NCI-H510A (cell line): ENCODE measurements at places on chromosomes 5 and 9.

- no peak for DNase-seq
These were observed 125.3 kb upstream of the RFX3 start for GRCh38 chr9:3650994-3651622.

GRCh38 chr5:159730285-159730684 lies 186.0 kb upstream of the ADRA1B start:
- DNase-seq, result no peak

GRCh38 chr5:32346869-32347268 lies 34.1 kb upstream of the MTMR12 start:
- DNase-seq, result no peak

- DNase-seq, result no peak
These were observed 1.1 kb downstream of the ALDH1A1 start for GRCh38 chr9:72951520-72952380.

GRCh38 chr5:72438141-72438540 lies 69.1 kb downstream of the ZNF366 start:
- DNase-seq, result no peak

DNA sequence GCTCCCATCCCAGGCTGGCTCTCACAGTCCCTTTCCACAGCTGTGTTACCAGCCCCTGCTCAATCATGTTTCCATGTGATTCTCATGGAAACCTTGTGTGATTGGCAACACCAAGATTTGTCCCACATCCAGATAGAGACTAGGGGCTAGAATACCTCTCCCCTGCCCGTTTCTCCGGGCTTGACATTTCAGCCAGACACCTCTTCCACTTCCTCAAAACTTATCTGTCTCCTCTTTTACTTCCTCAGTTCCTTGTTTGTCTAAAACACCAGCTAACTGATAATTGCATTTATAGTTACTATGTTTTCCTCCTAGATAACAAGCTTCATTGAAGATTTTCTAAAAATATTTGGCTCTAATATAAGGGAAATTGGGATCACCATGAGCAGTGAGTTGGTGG lies 16.6 kb upstream of the KCNMB1 start:
- no peak for DNase-seq

- DNase-seq, result no peak
These were observed 130.3 kb downstream of the CDC42SE2 start for GRCh38 chr5:131394128-131394527.

- DNase-seq, result no peak
These were observed 36.7 kb upstream of the UBE2D2 start for GRCh38 chr5:139524446-139524845.

DNA sequence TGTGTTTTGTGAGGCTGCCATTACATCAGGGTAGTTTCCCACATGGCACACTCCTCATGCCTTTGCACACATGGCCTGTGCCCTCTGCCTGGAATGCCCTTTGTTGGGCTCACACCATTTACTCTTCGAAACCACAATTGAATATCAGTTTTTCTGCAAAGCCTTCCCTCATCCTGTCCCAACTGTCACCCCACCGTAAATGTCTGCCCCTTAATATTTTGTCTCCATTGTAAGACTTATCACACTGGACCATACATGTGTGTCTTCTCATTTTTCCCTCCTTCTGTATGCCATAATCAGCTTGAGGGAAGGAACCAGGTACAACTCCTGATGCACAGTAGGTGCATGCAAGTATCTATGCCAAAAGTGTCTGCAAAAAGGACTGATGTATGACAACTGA lies 62.7 kb upstream of the TMEM252 start:
- no peak for DNase-seq

DNA sequence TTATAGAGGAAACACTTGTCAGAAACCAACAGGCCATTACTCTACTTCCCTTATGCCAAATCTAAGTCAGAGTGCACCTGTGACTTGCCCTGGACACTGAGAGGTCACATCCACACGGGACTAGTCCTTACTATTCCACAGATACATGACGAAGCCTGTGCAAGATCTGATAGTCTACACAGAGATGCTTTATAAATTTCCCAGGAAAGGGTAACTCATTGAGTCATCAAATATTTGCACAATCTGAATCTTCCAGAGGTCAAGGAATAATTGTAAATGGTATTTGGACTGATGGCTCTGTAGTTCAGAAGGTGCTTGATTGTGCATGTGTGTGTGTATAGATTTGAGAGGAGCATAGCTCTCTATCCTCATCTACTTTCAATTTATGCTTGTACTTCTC lies 55.2 kb upstream of the JAK2 start:
- no peak for DNase-seq

- DNase-seq, result no peak
These were observed 1.3 kb downstream of the DENND1A start for GRCh38 chr9:123928533-123929176.

DNA sequence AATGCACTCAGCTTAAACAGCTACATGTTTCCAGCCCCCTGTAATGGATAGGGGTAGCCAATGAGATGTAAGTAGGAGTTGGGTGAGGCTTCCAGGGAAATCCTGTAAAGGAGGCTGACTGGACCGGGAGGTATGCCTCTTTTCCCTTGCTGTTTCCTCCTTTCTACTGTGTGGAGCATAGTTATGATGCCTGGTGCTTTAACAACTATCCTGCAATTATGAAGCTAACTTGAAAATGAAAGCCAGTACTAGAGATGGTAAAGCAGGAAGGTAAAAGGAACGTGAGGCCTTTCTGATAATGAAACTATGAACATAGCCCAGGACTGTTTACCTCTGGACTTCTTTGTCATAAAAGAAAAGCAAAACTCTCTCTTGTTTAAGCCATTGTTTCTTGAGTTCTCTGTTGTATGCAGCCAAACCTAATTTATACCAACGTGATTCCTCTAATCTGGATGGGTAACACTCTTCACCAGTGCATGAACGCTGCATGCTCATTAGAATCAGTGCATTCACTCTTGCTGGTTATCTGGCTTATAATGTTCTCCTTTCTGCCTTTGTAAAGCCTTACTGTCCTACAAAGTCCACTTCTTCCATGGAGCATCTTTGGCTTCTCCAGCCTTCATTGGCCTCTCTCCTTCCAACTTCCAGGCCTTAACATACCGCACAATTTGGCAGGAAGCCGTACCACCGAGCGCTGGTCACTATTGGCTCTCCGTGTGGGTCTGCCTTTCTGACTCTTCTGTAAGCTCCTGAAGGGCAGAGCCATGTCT lies 8.3 kb upstream of the ARHGEF28 start:
- DNase-seq, result no peak

DNA sequence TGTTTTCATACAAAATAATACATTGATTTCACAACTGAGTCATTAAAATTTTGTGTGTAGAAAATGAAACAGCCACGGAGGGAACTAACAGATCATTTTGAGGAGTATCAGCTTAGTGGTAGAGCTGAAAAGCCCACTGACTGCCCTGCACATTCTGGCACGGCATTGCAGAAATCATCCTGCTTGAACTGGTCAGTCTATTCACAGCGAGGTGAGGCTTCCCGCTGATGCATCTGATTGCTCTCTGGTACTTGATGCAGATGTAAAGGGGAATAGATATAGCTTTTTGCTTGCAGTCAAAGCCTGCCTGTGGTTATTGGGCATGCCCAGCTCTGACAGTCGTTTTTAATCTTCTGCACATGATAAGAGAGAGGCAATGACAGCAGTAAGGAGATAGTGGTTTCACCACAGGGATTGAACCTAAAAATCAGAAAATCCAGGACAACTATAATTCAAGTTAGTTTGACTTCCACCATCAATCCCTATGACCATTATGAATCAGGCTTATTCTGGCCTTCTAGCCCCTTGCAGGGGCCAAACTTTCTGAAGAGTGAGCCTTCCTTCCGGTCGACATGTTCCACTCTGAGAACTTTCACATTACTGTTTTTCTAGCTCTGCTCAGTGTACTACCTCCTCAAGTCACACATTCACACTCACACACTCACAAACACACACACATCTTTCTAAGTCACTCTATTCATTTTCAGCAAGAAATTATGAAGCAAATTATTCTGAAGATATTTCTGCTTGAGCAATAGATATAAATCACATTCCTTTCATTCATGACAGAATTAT lies 782.8 kb upstream of the NUDT12 start:
- DNase-seq, result no peak

DNA sequence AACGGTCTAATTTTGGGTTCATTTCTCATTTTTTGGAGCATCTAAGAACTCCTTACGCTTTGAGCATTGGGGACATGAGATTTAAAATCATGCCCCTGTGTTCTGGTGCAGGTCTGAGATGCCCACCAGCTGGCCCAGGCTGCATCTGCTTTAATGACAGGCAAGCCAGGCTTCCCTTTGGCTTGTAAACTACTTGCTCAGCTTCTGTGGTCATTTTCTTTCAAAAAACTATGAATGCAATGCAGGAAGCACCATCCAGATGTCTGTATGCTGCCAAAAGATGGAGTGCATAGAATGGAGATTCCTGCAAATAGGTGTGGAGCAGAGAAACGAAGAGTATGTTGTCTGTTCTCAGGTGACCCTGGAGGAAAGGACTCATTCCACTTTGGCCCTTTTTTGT lies 399.9 kb upstream of the ADAMTSL1 start:
- no peak for DNase-seq

GRCh38 chr9:20256284-20256948 lies 365.9 kb downstream of the MLLT3 start:
- no peak for DNase-seq

GRCh38 chr5:68465133-68465532 lies 249.6 kb downstream of the PIK3R1 start:
- no peak for DNase-seq

GRCh38 chr9:129138144-129138462 lies 26.9 kb downstream of the PTPA start:
- DNase-seq, result no peak

- no peak for DNase-seq
These were observed 79.7 kb upstream of the SSBP2 start for GRCh38 chr5:81830596-81830995.

GRCh38 chr9:87263291-87263690 lies 234.4 kb upstream of the DAPK1 start:
- no peak for DNase-seq

DNA sequence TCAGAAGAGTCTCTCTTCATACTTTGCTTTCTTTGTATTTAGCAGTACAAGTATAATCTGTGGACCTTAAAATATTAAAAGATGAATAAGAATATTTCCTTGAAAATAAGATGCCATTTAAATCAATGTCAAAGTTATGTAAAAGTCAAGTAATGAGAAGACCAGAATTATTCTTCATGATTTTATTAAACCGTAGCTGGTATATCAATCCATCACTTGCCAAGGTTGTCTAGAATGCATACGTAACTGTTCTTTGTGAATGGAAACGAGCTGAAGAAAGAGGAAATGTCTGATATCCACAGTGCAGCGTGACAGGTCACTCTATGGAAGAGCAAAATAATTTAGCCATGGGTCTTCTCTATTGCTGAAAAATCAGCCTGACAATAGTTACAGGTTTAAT lies 488.7 kb upstream of the CCNG1 start:
- DNase-seq, result no peak

GRCh38 chr9:127693143-127693542 lies 13.6 kb upstream of the CFAP157 start:
- DNase-seq, result no peak

DNA sequence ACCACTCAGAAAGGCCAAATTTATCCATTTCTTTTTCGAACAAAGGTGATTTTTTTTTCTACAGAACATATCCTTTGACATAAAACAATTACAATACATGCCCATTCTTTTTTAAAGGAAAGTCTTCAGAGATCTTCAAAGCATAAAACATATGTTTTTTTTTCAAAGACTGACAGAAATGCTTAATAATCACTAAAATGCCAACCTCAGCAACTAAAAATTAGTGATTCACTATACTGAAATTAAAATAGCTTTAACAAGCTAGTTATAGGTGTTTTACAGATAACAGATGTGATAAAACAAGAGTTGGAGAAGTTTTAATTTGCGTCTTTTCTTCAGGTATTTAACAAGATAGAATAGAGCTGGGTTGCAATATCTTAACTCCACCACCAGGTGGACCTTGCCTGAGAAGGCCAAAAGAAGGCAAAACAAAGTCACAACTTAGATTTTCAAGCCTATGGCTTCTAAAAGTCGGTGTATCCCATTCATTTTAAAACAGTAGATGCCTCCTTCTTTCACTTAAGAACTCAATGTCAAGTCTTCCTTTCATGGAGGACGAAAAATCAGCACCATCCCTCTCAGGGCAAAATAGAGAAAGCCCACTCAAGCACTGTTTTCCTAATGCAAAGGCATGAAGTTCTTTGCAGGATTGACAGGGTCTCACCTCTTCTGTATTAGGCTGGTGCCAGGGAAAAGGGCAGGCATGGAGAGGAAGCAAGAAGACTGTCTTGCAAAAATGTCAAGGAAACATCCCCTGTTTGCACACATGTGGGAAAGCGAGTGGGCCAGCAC lies 31.1 kb upstream of the CPLX2 start:
- no peak for DNase-seq

DNA sequence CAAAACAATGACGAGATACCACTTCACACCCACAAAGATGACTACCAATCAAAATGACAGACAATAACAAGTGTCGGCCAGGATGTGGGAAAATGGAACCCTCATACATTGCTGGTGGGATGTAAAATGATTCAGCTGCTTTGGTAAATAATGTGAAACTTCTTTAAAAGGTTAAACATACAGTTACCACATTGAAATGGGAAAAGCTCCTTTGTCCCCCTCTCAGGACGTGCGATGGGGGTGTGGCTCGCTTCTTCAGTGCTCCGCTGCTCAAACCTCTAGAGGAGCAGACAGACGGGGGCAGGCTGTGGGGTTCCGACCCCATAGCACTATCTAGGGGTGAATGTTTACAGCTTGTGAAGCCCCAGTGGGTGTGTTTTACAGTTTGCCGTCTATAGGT lies 8.0 kb upstream of the PLPP6 start:
- DNase-seq, result no peak

DNA sequence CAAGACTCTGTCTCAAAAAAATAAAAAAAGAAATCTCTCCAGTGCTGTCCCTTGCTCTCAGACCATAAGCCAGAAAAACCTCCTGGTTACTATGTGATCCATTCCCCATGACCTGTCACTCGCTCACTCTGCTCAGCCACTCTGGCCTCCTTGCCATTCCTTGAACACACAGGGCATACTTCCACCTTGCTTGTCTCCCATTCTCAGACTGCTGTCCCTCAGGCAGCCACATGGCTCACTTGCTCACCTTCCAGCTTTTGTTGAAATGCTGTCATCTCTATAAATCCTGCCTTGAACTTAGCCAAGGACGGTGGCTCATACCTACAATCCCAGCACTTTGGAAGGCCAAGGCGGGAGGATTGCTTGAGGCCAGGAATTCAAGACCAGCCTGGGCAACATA lies 82.9 kb downstream of the UGCG start:
- DNase-seq, result no peak

- DNase-seq, result no peak
These were observed 47.6 kb upstream of the GRHPR start for GRCh38 chr9:37374892-37375291.

- DNase-seq, result no peak
These were observed 17.0 kb upstream of the TDRD7 start for GRCh38 chr9:97394881-97395280.

GRCh38 chr5:62431735-62432620 lies 19.4 kb downstream of the IPO11 start:
- DNase-seq, result no peak
